Psoas muscle (tissue), 8 donors: ENCODE measurements at places on chromosomes 11 and 22.
A peak's percentile ranks its signal among the peaks of the same experiment; 100 is the strongest.

GRCh38 chr22:30421695-30422480 is 3.7 kb upstream of the MTFP1 start:
- DNase-seq: no peak

DNA sequence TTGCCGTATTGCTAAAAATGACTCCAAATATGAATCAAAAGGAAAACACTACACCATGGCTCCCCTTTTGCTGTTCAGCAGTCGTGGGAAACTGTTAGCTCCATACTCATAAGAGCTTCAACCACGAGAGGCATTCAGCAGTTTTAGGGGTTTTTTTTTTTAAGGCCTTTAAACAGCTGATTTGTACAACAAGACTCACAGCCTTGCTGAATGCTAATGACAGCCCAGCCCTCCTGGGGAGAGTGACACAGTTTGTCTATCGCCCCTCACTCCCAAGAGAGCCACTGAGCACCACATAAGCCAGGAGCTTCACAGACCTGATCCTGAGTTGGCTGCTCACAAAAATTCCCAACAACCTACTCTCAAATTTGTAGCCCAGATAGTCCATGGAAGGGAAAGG is 32.4 kb downstream of the GALNT18 start:
- no peak for DNase-seq

DNA sequence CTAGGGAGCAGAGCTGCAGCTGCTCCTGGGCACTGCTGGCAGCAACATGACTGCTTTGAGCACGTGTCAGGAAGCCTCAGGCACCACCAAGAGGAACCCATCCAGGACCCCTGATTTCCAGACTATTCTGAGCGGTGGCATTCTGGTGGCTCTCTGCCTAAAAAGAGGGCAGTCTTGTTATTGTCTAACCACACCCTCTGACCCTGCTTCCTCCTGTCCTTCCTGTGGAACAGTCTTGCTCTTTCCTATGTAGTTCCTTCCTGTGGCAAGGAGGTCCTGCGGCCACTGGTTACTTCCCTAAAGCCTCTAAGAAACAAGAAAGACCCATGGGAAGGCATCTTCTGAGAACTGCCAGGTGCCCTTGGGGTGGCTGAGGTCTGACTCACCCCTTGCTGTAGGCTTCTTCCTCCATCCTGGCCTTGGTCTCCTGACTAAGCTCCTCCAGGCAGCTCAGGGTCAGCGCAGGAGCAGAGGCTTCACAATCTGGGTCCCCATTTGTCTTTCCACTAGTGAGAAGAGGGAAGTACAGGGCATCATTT is 13.1 kb upstream of the LYVE1 start:
- DNase-seq: peak; percentile 59

GRCh38 chr11:65968600-65969482 is 7.3 kb downstream of the SART1 start:
- DNase-seq: no peak

DNA sequence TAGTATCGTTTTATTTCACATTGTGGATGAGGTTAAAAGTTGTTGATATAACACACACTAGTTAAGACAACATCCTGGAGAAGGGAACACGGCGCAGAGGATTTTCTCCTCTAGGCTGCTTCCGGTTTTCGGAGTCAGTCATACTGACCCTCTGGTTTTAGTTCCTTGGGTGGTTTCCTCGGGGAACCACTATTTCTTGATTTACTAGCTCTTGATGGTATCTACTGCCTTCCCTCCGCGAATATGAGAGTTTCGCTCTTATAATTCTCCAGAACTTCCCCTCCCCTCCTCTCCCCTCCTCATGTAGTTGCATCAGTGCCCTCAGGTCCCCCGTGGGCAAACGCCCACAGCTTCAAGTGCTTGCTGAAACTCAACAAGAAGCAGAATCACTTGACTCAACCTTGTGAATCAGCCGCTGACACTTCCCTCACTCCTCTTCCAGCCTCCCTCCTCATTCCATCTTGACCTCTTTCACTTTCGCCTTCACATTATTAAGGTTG is 15.9 kb upstream of the APOBEC3A start:
- DNase-seq: no peak

DNA sequence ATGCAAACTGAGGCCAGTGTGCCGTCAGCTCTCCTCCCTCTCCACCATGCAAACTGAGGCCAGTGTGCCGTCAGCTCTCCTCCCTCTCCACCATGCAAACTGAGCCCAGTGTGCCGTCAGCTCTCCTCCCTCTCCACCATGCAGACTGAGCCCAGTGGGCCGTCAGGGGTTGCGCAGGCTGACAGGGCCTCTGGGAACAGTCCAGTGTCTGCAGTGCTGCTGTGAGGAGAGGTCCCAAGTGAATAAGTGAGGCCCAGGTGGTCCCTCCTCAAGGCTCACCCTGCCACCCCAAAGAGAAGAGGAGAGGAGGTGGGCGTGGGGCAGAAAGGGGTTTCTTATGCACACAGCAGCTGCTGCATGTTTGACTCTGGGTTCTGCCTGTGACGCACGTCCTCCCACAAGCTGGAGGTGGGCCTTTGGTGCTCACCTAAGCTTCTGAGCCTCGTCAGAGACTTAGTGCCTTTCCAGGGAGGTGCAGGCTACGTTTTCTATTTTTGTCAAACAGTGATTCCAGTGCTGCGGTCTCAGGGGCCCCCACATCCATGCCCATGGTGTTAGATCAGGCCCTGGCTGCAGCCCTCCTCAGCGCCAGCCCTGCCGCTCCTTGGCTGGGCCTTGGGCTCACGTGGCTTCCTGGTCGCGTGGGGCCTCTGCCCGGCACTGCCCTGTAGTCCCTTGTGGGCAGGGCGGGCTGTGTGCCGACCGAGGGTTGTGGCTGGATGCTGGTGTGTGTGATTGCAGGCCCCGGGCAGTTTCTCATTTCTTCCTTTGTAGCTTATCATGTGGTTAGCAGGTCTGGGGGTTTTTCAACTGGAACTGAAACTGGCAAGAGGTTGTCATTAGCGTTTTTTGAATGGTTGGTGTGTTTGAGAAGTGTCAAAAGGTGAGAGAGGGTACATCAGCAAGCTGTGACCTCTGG is 7.1 kb downstream of the TPCN2 start:
- DNase-seq: no peak

GRCh38 chr11:11969380-11970215 is 38.8 kb downstream of the DKK3 start:
- peak; percentile 53 for DNase-seq

DNA sequence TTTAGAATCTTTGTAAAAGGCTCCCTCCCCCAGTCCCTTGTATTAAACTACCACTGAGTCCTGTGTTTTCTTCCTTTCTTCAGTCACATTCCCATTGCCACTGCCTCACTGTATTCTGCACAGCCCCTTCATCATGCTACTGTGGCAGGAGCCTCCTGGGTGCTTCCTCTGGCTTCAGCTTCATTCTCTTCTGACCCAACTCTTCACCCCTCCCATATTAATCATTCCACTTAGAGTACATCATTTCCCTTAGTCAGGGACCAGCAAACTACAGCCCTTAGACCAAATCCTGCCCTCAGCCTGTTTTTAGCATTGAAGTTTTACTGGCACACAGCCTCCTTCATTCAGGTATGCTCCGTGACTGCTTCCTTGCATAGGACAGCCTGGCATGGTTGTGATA is 127.7 kb upstream of the MTNR1B start:
- no peak for DNase-seq

DNA sequence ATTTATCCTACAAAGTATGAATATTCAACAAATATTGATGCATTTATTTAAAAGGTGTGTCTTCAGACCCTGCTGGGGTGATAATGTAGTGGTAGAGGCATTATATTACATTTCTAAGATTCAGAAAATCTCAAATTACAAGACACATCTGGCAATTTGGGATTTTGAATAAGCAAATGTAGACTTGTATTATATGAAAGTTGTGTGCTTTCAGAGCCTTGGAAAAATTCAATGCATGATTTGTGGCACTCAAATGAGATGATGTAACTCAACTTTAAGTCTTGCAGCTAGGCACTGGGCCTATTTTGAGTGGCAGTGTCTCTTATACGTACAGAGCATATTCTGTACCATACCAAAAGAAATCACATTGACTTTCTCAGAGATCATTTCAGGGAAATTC is 214.4 kb downstream of the ETS1 start:
- no peak for DNase-seq

GRCh38 chr22:20591660-20592310 is 84.4 kb downstream of the MED15 start:
- no peak for DNase-seq

- peak; percentile 39 for DNase-seq
These were observed 42.6 kb upstream of the SMCO4 start for GRCh38 chr11:93585758-93586157.

GRCh38 chr11:85725510-85726258 is 39.7 kb upstream of the CCDC89 start:
- DNase-seq: no peak

DNA sequence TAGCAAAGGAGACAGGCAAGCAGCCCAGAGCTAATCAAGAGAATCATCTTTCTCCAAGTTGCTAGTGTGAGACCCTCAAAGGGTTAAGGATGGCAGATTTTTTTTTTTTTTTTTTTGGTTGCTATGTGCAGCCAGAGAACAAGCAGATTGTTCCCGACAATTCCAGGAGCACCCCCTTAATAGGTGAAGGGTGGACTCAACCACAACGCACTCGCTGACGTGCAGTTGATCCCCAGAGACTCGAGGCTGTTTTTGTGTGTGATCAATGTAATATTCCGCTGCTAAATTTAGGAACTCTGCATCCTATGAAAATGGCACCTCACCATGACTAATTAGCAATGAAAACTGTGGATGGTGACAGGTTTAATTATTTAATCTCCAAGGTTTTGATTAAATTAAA is 789.0 kb downstream of the KCNA4 start:
- no peak for DNase-seq

DNA sequence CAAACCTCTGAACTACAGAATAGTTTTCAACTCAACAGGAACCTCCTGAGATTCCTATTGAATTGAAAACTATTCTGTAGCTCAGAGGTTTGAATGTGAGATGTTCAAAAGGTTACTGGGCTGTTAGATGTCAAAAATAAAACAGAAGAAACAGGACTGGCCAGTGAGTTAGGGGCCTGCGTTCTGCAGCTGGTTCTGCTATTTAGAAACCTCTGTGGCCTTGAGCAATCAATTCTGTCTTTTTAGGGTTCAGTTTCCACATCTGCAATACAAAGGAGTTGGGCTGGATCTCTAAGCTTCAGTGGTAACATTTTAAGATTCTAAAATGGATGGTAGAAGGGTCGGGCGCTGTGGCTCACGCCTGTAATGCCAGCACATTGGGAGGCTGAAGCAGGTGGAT is 55.8 kb downstream of the CLMP start:
- DNase-seq: no peak

GRCh38 chr11:111730871-111731591 is 35.2 kb downstream of the PPP2R1B start:
- DNase-seq: peak; percentile 91

DNA sequence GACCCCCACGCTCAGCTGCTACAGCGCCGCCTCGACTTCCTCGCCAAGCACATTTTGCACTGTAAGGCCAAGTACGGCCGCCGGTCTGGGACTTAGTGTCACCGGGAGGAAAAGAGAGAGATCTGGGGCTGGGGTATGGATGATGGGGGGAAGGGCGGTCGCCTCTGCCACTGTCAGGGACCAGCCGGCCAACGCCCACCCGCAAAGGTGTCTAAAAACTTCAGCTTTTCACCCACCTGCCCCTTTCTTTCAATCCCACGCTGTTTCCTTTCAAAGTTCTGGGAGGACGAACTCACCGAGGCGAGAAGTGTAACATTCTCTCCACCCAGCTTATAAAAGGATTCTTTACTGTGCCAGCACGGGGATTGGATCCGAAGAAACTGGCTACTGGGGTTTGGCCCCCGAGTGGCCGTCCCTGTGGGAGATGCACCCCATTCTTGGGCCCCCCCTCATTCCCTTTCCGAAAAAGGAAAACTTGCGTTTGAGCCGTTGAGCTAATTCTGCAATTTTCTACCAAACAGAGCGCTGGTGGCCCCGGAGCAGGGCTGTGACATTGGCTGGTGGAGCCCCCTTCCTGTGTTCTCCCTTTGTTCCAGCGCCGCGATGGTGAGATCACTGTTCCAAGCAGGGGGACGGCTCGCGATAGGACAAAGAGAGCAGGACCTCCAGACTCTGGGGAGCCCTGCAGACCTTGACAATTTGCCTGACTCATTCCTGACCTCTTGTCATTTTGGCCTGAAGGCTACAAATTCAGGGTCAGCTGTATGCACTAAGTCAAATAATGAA is 1.8 kb downstream of the FJX1 start:
- DNase-seq: peak; percentile 24

DNA sequence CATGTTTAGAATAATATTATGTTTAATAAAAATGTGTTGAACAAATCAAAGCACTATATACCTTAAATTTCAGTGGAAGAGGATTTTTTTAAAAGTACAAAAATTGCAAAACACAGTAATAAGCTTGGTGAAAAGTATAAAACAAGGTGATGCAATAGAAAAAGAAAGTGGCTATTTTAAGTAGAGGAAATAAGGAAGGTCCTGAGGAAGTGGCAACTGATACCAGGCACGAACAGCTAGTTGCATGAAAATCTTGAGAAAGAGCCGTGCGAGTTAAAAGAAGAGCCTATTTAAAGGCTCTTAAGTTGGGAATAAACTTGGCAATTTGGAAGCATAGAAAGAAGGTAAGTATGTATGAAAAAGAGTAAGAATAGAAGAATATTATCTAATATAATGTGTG is 1679.3 kb downstream of the LRRC4C start:
- DNase-seq: no peak

- DNase-seq: peak; percentile 18
These were observed 85.8 kb upstream of the RTL6 start for GRCh38 chr22:44583854-44584253.

DNA sequence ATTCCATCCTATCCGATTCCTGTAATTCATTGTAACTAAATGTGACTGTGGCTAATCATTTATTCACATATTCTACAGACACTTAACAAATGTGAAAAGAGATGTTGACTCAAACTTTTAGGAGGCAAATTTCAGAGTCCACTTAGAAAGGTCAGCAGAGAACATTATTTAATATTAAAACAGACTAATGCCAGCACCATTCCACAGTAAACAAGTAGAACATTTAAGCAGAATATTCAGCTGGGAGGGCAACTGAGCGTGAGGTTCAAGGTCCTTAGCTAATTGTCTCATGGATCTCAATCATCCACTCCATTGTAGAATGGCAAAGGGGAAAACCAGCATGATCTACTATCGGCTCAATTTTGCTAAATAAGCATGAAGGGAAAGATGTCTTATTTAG is 5.1 kb upstream of the SLC5A12 start:
- no peak for DNase-seq

GRCh38 chr22:38251341-38251692 is 21.5 kb downstream of the TMEM184B start:
- no peak for DNase-seq

DNA sequence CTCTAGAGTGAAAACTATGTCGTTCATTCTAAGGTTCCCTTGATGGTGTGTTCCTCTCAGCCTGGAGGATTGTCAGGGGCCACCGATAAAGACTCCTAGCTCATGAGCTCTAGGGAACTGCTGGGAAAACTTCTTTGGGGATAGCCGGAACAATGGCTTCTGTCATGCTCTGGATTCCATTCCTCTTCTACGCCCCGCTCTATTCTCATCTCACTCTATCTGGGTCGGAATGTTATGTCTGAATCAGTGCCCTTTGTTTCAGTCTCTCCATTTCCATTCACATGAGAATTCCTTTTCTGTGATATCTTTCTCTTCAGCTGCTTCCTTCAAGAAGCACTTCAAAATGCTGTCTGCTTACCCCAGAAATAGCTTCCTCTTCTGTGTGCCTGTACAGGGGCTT is 16.9 kb upstream of the SLCO2B1 start:
- no peak for DNase-seq

GRCh38 chr11:17598700-17599459 is 51.8 kb downstream of the OTOG start:
- DNase-seq: peak; percentile 87
